Aorta (tissue), 5 donors: ENCODE measurements at places on chromosomes 4 and X. TPM values are rescaled to one million over a fixed set of nuclear protein-coding genes. Genes with fewer than 3 reads are reported as not detected.

NPY1R gene
- 56.4 TPM for total RNA-seq

FABP2 gene
- total RNA-seq = not detected

HPGDS gene
- 5.7 TPM for total RNA-seq

RHOXF2B gene
- total RNA-seq = not detected

MAGEA4 gene
- total RNA-seq = not detected

DOK7 gene
- total RNA-seq = 3.3 TPM

SPANXC gene
- total RNA-seq = not detected

GRCh38 chr4:38769441-38769840 lies 13.3 kb downstream of the TLR10 start:
- H3K27me3 ChIP-seq = no peaks in the 10 kb centered on the region
- no peak overlapping the region for H3K27ac ChIP-seq
- no peaks in the 10 kb centered on the region for H3K36me3 ChIP-seq
- no peak overlapping the region for H3K4me3 ChIP-seq
- DNase-seq = no peak
- no peaks in the 10 kb centered on the region for H3K4me1 ChIP-seq

DNA sequence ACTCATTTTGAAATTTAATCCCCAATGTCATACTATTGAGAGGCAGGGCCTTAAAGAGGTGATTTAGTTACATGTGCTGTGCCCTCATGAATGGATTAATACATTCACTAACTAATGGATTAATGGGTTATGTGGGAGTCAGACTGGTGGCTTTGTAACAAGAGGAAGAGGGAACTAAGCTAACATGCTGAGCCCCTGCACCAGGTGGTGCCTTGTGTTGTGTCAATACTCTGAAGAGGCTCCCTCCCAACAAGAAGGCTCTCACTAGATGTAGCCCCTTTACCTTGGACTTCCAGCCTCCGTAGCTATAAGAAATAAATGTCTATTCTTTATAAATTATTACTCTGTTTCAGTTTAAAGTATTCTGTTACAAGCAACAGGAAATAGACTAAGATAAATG lies 411.9 kb upstream of the EMCN start:
- no peak overlapping the region for H3K27ac ChIP-seq
- no peak overlapping the region for H3K4me3 ChIP-seq
- H3K27me3 ChIP-seq = no peaks in the 10 kb centered on the region
- H3K4me1 ChIP-seq = no peaks in the 10 kb centered on the region
- no peak for DNase-seq
- no peaks in the 10 kb centered on the region for H3K36me3 ChIP-seq

- DNase-seq = no peak
- no peaks in the 10 kb centered on the region for H3K27me3 ChIP-seq
- H3K4me3 ChIP-seq = no peak overlapping the region
- no peaks in the 10 kb centered on the region for H3K36me3 ChIP-seq
- no peak overlapping the region for H3K27ac ChIP-seq
- no peaks in the 10 kb centered on the region for H3K4me1 ChIP-seq
Observed at GRCh38 chr4:161376275-161376674, 787.5 kb downstream of the FSTL5 start.

DNA sequence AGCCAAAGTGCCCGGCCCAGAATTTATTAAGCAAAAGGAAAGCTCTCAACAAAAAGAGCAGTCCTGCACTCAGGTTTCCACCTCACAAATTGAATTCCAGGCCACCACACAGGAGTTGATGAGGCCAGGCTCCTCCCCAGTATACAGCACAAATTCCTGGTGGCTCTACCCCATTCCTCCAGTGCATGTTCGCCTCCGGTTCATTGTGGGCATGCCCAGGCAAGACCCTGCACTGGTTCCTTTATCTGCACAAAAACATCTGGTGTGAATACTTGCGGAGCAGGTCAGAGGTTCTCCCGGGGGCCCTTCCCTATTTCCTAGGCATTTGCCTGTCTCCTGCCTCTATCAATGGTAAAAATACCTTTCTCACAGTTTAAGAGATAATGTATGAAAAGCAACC lies 195.2 kb upstream of the ANXA10 start:
- no peak overlapping the region for H3K4me3 ChIP-seq
- DNase-seq = no peak
- H3K4me1 ChIP-seq = no peaks in the 10 kb centered on the region

DNA sequence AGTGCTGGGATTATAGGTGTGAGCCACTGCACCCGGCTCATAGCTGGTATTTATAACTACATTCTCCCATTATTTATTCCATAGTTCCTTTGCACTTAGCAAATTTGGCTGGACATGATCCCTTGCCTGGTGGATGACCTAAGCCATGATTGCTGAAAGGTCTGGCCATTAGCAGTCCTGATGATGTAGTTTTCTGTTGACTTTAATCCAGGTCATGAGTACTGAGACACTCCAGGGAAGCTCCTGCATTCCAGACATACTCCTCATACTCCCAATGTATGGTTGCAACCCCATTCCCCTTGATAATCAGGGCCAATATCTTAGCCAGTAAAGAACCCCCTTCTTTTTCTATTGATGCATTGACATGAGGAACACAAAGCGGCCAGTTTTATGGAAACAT lies 24.4 kb upstream of the MGST2 start:
- H3K36me3 ChIP-seq = no peaks in the 10 kb centered on the region
- no peak overlapping the region for H3K27ac ChIP-seq
- H3K27me3 ChIP-seq = no peaks in the 10 kb centered on the region
- no peak overlapping the region for H3K4me3 ChIP-seq

GRCh38 chrX:138031715-138032114 lies 465.8 kb downstream of the ZIC3 start:
- no peaks in the 10 kb centered on the region for H3K4me1 ChIP-seq
- H3K27ac ChIP-seq = no peak overlapping the region
- H3K4me3 ChIP-seq = no peak overlapping the region
- no peaks in the 10 kb centered on the region for H3K27me3 ChIP-seq
- no peaks in the 10 kb centered on the region for H3K36me3 ChIP-seq

GRCh38 chr4:11111876-11112275 lies 316.8 kb downstream of the HS3ST1 start:
- no peak overlapping the region for H3K4me3 ChIP-seq
- no peak overlapping the region for H3K27ac ChIP-seq
- no peak for DNase-seq
- H3K27me3 ChIP-seq = no peaks in the 10 kb centered on the region

GRCh38 chrX:14590216-14590615 lies 60.9 kb downstream of the GLRA2 start:
- no peak for DNase-seq
- H3K27ac ChIP-seq = no peak overlapping the region
- no peak overlapping the region for H3K4me3 ChIP-seq
- no peaks in the 10 kb centered on the region for H3K27me3 ChIP-seq
- H3K36me3 ChIP-seq = no peaks in the 10 kb centered on the region

- H3K4me3 ChIP-seq = no peak overlapping the region
- no peaks in the 10 kb centered on the region for H3K27me3 ChIP-seq
- no peak overlapping the region for H3K27ac ChIP-seq
- DNase-seq = no peak
- H3K4me1 ChIP-seq = no peaks in the 10 kb centered on the region
Observed at GRCh38 chr4:16001484-16001858, 38.5 kb upstream of the FGFBP2 start.

DNA sequence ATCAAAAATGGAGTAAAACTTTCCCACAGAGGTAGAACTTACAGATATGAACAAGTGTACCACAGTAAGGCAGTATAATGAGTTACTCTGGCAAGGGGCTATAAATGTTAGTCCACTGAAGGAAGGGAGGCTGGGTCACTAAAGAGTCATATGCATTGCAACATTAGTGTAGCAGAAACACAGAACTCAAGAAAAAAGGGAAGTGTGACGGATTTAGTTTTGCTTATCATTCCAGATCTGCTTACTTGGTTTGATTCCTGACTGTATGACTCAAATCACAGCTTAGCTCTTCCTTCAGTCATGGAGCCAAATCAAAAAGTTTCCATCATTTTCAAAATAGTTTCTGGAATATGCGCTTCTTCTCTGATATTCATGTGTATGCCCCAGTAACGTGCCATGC lies 148.7 kb downstream of the FSTL5 start:
- H3K4me1 ChIP-seq = no peaks in the 10 kb centered on the region
- H3K27me3 ChIP-seq = no peaks in the 10 kb centered on the region
- no peaks in the 10 kb centered on the region for H3K36me3 ChIP-seq
- H3K27ac ChIP-seq = no peak overlapping the region
- no peak for DNase-seq

DNA sequence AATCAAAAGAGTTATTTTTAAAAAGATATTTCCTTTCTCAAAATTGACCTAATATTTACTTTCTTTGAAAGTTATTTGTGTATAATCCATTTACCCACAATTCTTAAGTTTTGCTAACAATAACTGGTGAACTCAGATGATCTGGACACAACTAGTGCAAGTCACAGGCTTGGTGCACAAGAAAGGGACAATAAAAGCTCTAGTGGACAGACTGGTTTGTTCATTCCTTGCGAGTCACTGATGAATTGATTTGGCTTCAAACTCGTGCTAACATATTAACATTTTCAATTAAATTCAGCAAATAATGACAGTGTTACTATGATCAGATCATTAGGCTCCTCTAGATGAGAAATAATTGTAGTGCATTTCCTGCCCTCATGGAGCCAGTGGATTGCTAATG lies 169.2 kb downstream of the BMPR1B start:
- no peak overlapping the region for H3K27ac ChIP-seq
- peaks cover 4% of the 10 kb centered on the region for H3K4me1 ChIP-seq
- no peaks in the 10 kb centered on the region for H3K36me3 ChIP-seq
- no peak overlapping the region for H3K4me3 ChIP-seq
- H3K27me3 ChIP-seq = no peaks in the 10 kb centered on the region

- no peak for DNase-seq
- no peaks in the 10 kb centered on the region for H3K4me1 ChIP-seq
- no peak overlapping the region for H3K27ac ChIP-seq
- no peak overlapping the region for H3K4me3 ChIP-seq
Observed at GRCh38 chr4:26058537-26058936, 144.5 kb downstream of the SMIM20 start.

DNA sequence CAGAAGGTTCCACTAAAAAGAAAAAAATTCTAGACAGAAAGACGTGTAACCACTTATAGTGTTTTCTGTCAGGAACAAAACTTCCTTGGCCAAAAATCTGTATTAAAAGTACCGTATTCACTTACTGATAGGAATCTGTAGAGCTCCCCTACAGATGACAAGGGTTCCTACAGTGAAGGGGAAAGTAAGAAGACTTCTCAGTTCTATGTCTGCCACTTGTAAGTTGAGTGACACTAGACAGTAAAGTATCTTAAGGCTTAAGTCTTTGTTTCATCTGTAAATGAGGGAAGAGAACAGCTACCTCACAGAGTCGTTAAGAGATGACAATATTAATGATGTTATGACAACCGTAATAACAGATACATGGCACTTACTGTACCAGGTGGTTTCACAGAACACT lies 3.3 kb downstream of the COQ2 start:
- no peaks in the 10 kb centered on the region for H3K4me1 ChIP-seq
- no peaks in the 10 kb centered on the region for H3K27me3 ChIP-seq
- H3K36me3 ChIP-seq = no peaks in the 10 kb centered on the region
- no peak overlapping the region for H3K4me3 ChIP-seq

- no peaks in the 10 kb centered on the region for H3K4me1 ChIP-seq
- H3K27me3 ChIP-seq = no peaks in the 10 kb centered on the region
Observed at GRCh38 chrX:109624641-109625616, at the start of gene KCNE5. KCNE5 (minus strand) TSS chrX:109625172; CDS start chrX:109625020, 152 bp downstream.

DNA sequence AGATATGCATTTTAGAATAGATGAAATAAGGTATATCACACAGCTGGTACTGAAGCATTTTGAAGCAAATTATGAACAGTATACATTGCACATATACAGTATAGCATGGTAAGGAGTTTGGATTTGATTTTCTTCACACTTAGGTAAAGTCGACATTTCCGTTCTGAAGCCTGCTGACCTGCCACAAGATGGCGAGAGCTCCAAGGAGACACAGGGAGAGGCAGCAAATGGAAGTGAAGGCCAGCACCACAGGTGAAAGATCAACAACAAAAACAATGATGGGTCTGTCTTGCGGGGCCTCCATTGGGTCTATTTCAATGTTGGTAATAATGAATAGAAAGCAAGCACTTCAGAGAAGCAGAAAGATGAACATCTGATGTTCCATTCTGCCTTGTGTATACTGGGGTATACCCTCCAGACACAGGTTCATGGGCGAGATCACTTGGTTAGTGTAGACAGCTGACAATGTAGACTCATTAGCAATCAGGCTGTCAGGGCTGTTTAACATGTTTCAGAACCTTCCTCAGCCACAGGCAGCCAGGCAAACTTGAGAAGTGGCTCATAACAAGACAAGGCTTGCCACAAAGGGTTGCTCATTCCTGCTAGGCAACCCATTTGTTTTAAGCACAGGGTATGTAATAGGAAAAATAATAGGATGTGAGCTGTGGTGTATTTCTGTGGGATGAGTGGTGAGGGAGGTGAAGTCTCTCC lies 21.4 kb upstream of the NOX1 start:
- H3K27me3 ChIP-seq = no peaks in the 10 kb centered on the region
- H3K4me3 ChIP-seq = no peak overlapping the region
- no peak overlapping the region for H3K27ac ChIP-seq

DNA sequence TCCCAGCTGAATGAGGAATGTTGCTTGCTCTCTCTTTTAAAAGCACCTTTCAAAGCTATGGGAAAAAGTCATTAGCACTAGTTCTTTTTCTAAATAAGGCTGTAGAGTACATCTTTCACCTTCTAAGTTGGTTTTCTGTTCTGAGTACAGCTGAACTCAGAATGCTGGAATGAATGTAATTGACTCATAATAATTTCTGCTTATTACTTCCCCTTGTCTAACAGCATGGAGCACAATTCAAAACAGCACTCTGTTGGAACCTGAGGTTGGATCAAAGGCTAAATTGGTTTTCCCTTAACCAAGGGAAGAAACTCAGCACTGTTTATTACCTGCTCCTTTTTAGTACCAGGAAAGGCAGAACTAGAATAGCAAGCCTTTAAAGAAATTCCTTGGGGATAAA lies 33.5 kb upstream of the CYP2U1 start:
- DNase-seq = no peak
- H3K27ac ChIP-seq = no peak overlapping the region
- no peaks in the 10 kb centered on the region for H3K27me3 ChIP-seq
- H3K4me3 ChIP-seq = no peak overlapping the region
- no peaks in the 10 kb centered on the region for H3K36me3 ChIP-seq
- H3K4me1 ChIP-seq = peaks cover 4% of the 10 kb centered on the region

DNA sequence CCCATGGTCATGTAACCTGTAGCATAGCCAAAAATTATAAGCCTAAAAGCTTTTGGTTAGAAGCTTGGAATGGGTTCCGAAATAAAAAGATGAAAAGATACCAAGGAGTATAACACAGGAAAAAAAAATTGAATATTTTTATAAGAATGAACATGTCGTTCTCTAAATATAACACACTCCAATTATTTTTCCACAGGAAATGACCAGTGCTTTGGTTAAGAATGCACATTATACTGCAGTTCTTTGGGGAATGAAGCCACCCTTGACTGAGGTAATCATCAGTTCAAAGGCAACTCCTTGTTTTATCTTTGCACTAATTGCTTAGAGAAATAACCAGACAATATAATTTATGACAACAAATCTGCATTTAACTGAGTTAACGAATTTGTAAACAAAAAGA lies 6.6 kb upstream of the GASK1B start:
- H3K27me3 ChIP-seq = no peaks in the 10 kb centered on the region
- no peak overlapping the region for H3K4me3 ChIP-seq
- H3K27ac ChIP-seq = peak overlapping the region; percentile 98
- peaks cover 16% of the 10 kb centered on the region for H3K4me1 ChIP-seq
- no peaks in the 10 kb centered on the region for H3K36me3 ChIP-seq
